ENCODE measurements at places on chromosomes 3 and 15. TPM values are rescaled to one million over a fixed set of nuclear protein-coding genes. Genes with fewer than 3 reads are reported as not detected.

GRCh38 chr3:57518276-57518915 is 25.7 kb downstream of the DNAH12 start:
- DNase-seq: no peak

- no peak for DNase-seq
These were observed 9.4 kb upstream of the RPL24 start for GRCh38 chr3:101695779-101696372.

- DNase-seq: no peak
These were observed 851 bp upstream of the TEX55 start for GRCh38 chr3:119145128-119145499.

- no peak for DNase-seq
These were observed 412 bp downstream of the SLC51A start for GRCh38 chr3:196216681-196217211.

DNA sequence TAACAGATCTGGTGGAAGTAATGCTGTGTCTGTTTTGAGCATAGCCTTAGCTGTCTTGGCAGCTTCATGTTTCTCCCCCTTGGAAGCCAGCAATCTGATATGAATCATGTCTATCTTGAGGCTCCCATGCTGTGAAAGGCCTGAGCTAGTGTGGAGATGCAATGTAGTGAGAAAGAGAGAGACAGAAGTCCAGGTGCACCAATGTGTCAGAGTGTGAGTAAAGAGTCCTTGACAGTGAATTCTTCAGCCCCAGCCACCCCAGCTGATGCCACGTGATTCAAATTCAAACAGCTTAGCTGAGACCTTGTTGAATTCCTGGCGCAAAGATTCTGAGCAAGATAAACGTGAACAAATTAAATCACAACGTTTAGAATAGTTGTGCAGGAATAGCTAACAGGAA is 704.2 kb downstream of the EDEM1 start:
- DNase-seq: no peak

GRCh38 chr3:79367066-79367465 is 400.7 kb downstream of the ROBO1 start:
- DNase-seq: no peak

ASB14 gene
- 0.89 TPM for polyA plus RNA-seq

SAMD7 gene
- polyA plus RNA-seq: not detected

DNA sequence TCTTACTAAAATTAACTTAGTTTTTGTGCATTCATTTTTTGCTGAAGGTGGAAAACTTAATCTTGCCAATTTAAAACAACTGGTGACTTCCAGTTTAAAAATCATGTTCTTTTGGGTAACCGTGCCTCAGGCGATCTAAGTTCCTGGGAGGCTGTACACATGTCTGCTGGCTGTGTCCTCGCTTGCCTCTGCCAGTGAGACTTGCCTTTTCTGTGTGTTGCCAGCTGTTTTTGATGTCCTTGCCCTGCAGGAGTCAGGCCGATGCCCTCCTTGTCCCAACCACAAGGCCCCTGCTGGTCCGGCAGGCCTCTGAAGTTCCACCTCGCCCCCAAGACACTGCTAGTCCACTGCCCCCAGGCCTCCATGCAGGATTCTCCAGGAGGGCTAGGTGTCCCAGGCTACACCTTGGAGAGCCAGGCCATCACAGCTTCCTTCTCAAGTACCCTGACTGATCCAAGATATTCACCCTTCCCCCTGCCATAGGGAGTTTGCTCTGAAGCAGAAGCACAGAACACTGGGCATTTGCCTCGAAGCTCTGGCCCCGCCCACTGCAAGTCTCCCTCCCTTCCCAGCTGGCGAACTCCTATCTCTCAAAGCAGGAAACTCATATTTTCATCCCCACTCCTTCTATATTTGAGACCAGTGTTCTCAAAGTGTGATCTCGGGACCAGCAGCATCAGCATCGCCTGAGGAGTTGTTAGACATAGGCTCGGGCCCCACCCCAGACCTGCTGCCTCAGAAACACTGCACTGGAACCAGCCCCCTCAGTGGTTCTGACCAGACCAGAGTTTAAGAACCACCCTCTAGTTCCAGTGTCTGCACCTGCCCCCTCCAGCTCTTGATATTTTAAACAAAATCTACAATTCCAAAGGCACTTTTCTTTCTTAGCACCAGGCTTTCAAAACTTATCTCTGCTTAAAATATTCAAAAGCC is 185.8 kb upstream of the UBE2E1 start:
- no peak for DNase-seq

CCR9 gene
- polyA plus RNA-seq: not detected

ADAMTSL3 gene
- polyA plus RNA-seq: 33.1 TPM

DNA sequence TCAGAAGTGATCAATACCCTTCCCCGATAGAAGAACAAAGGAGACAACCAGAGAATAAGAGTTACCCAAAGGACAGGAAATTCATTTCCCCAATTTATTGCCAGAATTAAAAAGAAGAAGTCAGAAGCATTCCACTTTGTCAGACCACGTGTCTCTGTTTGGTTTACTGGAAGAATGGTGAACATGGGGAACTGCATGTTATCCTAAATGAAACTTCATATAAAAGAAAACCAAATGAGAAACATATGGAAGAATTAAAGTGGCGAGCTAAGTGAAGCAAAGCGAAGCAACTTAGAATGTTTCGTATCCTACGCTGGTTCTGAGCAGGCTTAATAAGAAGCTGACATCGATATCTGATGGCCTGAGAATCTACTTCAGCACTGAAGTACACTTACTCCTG is 190.7 kb downstream of the MAGI1 start:
- DNase-seq: no peak

GRCh38 chr3:108093021-108093420 is 2.2 kb upstream of the CD47 start:
- DNase-seq: no peak

- no peak for DNase-seq
These were observed 75.0 kb upstream of the EPHB3 start for GRCh38 chr3:184486614-184487013.
